HCEC 1CT (cell line): ENCODE measurements at places on chromosomes 2 and 18.

- no peak for DNase-seq
These were observed 41.5 kb downstream of the CCBE1 start for GRCh38 chr18:59655676-59656075.

- no peak for DNase-seq
These were observed 80.4 kb downstream of the CHST9 start for GRCh38 chr18:27104743-27105142.

DNA sequence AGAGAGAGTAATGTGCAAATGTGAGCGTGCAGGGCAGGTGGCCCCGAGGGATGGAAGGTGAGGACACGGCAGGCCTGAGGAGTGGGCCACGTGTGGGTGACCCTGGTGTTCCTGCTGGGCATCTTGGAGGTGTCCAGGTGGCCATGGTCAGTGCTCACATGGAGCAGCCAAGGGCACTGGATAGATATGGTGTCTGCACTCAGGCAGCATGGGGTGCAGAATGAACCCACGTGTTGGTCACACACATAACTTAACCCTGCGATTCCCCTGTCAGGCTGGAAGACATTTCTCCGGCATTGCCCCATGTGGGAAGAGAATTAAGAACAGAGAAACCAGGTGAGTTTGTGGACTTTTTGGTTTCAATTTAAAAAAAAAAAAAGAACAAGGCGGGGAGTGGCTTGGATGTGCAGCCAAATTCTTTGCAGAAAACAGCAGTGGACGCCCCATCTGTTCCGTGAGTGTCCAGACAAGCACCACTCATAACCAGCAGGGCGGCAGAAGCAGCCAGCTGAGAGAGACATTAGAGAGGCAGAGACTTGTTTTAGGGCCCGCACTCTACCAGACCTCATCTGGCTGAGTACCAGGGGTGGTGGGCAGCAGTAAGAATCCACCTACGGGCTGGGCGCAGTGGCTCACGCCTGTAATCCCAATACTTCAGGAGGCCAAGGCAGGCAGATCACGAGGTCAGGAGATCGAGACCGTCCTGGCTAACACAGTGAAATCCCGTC is 249.8 kb downstream of the ACKR3 start:
- DNase-seq, result no peak

GRCh38 chr2:202510911-202511310 is 123.9 kb upstream of the FAM117B start:
- peak; percentile 74 for DNase-seq

- DNase-seq, result no peak
These were observed 2.4 kb upstream of the KCNF1 start for GRCh38 chr2:10909050-10909995.

- DNase-seq, result no peak
These were observed 79.4 kb upstream of the TCF7L1 start for GRCh38 chr2:85053802-85054201.

DNA sequence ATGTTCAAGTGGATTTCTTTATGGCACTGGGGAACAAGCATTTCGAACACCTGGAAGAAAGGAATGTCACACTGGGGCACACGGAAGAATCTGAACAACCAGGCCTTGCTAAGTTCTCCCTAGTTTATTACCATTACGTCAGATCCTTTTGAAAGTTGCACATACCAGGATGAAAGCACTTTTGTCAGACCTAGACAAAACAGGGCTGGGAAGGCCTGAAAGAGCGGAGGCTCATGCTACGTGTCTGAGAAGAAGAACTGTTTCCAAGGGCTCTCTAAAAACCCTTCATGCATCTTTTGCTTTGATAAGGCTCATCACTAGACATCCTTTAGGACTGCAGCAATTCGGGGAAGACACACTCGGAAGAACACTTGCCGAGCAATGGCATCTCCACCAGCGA is 15.4 kb upstream of the SLC25A52 start:
- DNase-seq, result no peak

- DNase-seq, result no peak
These were observed 39.7 kb upstream of the UBE2F start for GRCh38 chr2:237927135-237927534.

GRCh38 chr2:44545005-44545404 is 183.3 kb downstream of the CAMKMT start:
- no peak for DNase-seq

DNA sequence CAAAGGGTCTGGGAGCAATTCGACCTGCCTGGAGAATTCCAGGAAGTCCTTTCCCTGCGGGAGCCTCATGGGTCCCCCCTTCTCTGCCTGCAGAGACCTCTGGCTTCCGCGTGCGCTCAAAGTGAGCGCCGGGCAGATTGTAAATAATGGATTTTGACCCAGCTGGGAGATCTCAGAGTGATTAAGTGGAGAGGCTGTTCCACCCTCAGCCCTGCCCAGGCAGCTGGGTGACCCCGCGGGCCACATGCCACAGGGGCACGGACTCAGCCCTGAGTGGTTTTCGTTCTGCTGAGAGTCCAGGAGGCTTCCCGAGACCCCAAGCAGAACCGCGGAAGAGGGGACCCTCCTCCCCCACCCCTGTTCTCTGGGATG is 1.2 kb downstream of the KCNG2 start:
- DNase-seq, result peak; percentile 27

DNA sequence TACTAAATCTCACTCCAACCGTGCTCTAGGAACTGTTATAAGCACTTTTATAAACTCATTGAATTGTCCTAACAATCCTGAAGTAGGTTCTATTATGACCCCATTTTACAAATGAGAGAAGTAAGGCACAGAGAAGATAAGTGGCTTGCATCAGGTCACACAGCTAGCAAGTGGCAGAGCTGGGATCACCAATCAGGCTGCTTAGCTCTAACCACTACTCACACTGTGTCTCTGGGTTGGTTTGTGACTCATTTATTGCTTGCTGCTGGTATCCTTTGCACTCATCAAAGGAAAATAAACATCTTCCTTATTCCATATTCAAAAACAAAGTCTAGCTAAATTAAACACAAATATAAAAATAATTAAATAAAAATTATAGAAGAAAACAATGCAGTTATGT is 42.5 kb upstream of the IL1R2 start:
- DNase-seq, result peak; percentile 32

GRCh38 chr2:147033044-147033443 is 811.8 kb upstream of the ACVR2A start:
- DNase-seq, result no peak

GRCh38 chr18:39494211-39494896 is 1928.8 kb upstream of the CELF4 start:
- DNase-seq, result no peak

- no peak for DNase-seq
These were observed 50.9 kb downstream of the CABYR start for GRCh38 chr18:24189664-24190346.

DNA sequence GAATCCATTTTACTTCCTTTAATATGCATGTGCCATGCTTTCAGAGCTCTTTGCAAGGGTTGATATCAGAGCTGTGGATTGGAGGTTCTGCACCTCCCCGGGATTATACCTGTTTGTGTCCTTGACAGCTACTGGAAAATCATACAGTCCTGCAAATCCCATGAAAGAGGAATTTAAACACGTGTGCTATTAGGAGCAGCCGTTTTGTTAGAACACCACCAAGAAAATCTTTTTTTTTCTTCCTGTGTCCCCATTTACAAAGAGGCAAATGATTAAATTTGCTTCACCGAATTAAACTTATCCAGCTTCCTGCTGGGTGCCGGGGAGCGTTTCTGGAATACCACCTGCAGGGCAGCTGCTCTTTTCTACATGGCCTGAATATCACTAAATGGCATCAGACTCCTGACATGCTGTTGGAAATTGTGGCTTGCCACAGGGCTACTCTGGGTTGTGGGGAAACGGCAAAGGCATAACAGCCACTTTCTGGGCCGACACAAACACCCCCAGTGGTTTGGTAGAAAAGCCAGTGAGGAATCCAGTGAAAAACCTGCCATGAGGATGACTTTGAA is 23.4 kb upstream of the SOX11 start:
- DNase-seq, result no peak

- DNase-seq, result no peak
These were observed 7.3 kb downstream of the THOC1 start for GRCh38 chr18:260547-260946.

DNA sequence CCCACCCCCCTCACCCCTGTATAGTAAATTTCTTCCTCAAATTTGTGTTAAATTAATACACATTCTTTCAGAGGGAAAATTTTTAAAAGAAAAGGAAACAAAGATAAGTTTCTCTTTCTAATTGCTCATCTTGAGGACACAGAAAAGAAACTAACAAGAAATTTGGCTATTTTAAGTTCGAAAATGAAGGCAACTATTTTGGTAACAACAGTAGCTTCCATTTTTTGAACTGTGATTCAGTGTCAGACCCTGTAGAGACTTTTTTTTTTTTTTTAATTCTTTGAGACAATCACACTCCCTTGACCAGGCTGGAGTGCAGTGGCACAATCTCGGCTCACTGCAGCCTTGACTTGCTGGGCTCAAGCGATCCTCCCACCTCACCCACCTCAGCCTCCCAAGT is 194.9 kb downstream of the SS18 start:
- no peak for DNase-seq

DNA sequence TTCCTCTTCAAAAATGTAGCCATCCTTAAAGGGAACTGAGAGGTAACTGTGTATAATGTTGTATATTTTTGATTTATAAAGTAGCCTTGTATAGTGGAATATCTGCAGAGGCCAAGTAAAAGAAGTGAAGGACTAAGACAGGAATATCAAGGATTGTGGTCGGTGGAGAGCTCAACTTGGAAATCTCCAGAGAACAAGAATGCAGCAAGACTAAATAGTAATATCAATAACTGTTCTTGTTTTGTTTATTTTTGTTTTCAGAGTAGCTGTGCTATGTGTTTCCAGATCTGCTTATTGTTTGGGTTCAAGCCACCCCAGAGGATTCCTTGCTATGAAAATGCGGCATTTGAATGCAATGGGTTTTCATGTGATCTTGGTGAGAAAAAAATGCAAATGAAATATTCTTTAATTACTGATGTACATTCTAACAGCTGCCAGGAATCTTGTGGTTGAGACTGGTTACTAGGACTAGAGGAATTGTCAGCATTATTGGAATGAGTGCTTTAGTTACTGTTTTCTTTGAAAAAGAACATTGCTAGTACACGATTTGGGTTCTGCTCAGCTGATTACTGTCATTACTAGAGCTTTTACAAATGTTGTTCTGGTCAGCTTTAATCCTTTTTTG is 25.0 kb downstream of the FASTKD2 start:
- DNase-seq, result no peak

- no peak for DNase-seq
These were observed 1038.6 kb upstream of the SLC39A10 start for GRCh38 chr2:194618432-194618831.

GRCh38 chr2:219731173-219731572 is 103.7 kb downstream of the SLC4A3 start:
- no peak for DNase-seq

GRCh38 chr2:189783451-189783926 is 650 bp downstream of the ORMDL1 start:
- DNase-seq, result peak; percentile 62

- no peak for DNase-seq
These were observed 2.7 kb upstream of the MROH2A start for GRCh38 chr2:233775414-233775813.
